ENCODE measurements at places on chromosomes 1 and 21.

DNA sequence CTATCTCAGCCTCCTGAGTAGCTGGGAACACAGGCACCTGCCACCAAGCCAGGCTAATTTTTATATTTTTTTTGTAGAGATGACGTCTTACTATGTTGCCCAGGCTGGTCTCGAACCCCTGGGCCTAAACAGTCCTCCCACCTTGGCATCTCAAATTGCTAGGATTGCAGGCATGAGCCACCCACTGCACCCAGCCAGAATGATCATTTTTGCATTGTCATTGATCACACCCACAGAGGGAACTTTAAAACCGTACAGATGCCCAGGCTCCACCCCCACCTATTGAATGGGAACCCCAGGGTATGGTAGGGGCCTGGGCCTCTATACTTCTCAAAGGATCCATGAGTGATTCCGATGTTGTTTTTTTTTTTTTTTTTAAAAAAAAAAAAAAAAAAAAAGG is 36.7 kb downstream of the ETNK2 start:
- DNase-seq, result no peak

GRCh38 chr1:210377731-210378333 is 49.1 kb downstream of the HHAT start:
- no peak for DNase-seq

DNA sequence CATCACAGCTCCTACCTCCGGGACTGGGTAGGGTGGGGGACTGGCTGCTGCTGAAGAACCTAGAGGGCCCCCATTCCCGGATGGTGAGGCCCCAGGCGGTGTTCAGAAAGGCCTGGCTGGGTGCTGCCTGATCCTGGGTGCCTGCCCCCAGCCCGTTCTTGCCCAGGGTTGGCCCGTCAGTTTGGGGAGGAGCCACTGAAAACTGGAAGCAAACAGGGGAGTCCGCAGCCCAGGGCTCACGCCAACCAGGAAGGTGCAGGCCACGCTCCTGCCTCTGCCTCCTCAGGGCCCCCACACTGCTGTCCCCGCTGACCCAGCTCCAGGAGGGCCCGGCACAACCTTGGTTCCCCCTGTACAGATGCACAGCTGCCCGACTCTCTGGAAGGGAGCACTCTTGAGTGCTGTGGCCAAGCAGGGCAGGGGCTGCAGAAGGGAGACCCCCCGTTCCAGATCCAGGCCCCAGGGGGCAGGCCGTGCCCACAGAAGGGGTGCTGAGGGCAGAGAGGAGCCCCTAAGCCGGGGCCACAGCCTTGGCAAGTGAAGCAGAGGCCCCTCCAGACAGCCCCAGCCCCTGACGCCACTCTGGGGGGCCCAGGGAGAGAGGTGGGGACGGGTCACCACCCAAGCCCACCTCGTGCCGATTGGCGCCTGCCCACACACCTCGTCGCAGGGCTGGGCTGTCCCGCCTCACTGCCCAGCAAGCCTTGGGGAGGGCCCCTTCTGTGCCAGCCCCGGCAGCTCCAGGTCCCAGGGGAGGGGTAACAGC is 5.5 kb downstream of the C1QTNF12 start:
- DNase-seq, result no peak

DNA sequence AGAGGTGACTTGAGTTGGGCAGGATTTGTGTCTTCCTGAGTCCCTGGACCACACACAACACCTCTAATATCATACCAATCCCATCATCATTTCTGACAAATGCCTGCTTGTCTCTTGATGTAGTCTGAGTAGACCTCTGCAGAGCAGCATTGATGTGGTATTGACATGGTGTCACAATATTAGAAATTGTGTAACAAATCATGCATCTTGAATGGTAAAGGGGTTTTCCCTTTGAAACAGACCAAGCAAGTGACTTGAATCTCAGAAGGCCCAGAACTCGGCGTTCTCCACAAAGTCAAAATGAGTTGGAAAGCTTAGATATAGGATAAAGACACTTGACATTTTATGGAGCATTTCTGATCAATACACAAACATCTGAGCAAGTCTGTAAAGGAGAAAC is 72.7 kb upstream of the KIRREL1 start:
- no peak for DNase-seq

GRCh38 chr1:35451125-35451528 is 106.1 kb downstream of the KIAA0319L start:
- DNase-seq, result peak; percentile 60
